ENCODE measurements at places on chromosomes 16 and 17.

DNA sequence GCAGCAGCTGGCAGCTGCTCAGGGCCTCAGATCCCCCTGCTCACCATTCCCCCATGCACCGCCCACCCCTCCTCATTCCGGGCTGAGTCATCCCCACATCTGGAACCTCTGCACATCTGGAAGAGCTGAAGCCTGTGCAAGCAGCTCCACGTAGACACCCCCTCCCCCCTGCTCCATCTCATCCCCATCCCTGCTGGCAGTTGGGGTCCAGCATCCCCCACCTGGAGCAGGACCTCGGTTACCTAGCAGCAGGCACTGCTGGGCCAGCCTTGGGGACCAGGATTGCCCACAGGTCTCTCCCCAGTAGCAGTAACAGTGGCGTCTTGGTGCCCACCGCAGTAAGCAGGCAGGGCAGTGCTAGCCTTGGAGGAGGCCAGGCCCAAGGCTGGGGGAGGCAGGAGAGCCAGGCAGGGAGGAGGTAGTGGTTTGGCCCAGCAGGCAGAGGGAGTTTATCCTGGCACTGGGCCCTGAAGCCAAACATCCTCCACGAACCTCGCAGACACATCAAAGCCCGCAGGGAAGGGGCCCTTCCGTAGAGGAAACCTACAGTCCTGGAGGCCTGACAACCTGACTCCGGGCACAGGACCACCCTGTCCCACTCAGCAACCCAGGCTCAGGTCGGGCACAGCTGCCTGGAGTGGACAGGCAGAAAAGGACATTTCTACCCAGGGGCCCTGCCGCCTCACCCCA, 7.7 kb upstream of the TMEM92 start:
- DNase-seq, result peak; percentile 85

GRCh38 chr16:66740533-66740932, 10.9 kb downstream of the DYNC1LI2 start:
- no peak for DNase-seq

DNA sequence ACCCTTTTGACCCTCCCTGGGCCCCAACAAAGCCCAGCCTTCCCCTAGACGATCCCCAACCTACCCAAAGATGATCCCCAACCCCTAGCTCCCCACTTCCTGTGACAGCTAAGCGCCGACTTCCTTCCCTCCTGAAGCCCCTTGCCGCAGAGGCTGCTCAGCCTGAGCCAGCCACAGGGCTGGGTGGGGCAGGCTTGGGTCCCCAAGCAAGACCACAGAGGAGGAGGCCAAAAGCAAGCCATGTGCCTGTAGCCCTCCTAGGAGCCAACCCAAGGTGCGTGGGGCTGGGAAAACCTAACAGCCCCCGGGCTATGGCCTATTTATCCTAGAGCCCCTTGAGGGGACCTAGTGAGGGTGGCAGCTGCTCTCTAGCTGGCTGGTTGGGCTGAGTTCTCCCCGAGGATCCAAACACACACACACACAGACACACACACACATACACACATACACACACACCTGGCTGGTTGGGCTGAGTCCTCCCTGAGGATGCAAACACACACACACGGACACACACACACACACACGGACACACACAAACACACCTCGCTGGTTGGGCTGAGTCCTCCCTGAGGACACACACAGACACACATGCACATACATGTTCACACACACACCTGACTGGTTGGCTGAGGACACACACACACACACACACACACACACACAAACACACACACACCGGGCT, 4.8 kb downstream of the ARRB2 start:
- no peak for DNase-seq

DNA sequence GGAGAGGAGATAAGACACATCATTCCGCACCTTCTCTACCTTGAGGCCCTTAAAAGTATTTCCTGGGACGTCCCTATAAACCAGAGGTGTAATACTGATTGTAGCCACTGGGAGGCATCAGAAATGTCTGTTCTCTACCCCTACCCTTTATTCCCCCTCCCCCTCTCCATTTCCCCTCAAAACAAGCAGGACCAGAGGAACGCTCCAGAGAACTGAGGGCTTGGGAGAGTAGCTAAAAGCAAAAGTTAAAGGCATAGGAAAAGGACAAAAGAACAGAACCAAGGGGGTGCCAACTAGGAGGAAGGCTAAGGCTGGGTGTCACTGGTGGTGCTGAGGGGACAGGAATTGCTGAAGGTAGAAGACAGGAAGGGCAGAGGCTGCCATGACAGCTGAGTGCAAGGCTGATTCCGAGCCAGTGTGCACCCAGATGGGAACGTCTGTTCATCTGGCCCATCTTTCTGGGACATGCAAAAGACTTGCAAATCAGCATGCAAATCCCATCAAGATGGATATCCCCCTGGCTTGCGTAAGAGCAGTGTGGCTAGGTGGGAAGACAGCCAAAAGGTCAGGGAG, 6.7 kb downstream of the CAMTA2 start:
- DNase-seq, result peak; percentile 46

DNA sequence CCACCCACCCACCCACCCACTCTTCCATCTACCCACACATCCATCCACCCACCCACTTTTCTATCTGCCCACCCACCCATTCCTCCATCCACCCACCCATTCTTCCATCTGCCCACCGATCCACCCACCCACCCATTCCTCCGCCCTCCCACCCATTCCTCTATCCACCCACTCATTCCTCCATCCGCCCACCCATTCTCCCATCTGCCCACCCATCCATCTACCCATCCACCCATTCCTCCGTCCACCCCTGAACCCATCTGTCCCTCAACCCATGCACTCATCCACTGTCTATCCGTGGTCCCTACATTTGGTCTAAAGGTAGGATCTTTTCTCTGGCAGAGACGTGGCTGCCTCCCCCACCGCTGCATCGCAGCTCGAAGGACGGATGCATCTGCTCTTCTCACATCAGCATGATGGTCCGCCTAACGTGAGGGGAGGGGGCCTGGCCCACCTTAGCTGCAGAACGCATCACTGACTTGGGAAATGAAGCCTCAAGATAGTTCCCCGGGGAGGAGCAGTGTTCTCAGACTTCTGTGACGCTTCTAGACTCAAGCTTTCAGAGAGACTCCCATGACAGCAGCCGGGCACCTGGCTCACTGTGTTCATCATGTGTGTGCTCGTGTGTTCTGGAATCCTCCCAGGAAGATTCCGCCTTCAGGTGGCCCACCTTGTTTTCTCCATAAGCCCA, 17.2 kb upstream of the GSE1 start:
- DNase-seq, result no peak

DNA sequence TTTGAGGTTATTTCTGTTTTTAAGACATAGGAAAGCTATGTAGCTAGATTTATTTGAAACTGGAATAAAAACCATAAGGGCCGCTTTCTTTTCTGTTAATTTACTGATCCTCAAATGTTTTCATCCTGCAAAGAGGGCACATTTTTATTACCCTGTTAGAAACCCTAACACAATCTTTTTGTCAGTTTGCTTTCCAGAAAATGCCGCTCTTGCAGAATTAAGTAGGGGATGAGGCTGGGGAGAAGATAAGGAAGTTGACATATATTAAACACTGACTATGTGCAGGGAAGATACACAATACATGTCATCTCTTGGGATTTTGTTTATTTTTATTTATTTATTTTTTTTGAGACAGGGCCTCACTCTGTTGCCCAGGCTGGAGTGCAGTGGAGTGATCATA, 15.7 kb downstream of the USP43 start:
- no peak for DNase-seq

DNA sequence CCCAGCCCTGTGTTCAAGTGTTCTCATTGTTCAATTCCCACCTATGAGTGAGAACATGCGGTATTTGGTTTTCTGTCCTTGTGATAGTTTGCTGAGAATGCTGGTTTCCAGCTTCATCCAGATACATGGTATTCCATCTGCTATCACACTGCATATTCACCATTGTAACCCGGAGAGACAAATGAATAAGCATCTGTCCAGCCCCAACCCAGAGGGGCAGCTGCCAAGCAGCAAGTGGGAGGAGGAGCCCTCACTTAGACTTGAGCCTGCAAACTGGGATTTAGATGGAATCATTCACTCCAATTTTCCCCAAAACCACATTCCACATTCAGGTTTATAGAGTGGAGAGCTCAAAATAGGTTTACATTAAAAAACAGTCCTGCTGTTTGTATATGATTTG, 41.6 kb downstream of the SHISA6 start:
- no peak for DNase-seq

DNA sequence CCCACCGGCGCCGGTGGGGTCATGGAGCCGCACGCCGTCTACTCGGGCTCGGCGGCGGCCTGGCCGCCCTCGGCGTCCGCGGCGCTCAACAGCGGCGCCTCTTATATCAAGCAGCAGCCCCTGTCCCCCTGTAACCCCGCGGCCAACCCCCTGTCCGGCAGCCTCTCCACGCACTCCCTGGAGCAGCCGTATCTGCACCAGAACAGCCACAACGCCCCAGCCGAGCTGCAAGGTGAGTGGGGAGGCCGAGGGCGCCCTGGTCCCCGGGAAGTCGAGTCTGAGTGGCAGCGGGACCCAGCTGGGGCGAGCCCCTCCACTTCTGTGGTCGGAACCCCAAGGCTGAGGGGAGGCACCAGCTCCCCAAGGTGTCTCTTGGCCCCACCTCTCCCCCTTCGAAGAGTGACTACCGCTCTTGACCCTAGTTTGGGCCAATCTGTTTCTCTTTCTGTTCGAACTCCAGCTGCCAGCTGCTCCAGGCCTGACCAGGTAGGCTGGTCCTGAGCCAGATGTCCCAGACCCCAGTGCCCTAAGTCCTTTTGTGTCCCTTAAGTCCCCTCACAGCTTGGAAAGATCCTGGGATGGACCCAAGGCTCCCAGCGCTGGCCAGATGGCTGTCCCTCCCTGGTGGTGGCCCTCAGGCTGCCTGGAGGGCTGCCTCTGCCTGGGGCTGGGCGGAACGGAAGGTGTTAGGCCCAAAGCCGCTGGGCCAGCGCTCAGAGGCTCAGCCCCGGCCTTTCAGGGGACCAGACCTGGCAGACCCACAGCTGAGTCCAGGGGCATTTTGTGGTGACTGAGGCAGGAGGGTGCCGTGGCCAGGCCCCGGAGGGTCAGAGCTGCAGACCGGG, 1.2 kb downstream of the FOXF1 start:
- peak; percentile 53 for DNase-seq

DNA sequence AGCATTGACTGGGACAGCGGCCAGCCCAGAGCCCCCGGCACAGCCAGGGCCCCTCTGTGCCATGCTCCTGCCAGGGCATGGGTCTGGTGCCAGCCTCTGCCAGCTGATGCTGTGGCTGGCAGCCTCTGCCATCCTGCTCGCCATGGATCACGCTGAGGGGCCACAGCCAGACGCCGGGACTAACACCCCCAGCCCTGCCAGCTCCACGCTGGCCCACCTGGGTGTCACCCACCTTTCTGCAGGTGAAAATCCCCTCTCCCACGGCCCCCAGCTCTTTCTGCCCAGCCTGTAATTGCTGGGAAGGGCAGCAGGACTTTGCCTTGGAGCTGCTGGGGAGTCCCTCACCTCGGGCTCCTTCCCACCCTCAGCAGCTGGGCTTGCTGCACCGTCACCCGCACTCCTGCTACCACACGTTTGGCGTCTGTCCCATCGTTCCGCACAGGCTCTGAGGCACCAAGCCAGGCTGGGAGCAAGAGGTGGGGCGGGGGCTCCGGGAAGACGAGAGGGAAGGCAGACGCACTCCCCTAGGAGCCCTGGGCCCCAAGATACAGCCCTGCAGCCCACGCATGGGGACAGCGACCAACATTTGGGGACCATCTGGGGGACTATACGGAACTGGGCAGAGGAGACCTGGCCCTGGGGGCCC, 42.0 kb upstream of the ACSF3 start:
- DNase-seq, result no peak

- DNase-seq, result peak; percentile 45
These were observed 2.3 kb downstream of the SLC5A11 start for GRCh38 chr16:24848065-24848464.

DNA sequence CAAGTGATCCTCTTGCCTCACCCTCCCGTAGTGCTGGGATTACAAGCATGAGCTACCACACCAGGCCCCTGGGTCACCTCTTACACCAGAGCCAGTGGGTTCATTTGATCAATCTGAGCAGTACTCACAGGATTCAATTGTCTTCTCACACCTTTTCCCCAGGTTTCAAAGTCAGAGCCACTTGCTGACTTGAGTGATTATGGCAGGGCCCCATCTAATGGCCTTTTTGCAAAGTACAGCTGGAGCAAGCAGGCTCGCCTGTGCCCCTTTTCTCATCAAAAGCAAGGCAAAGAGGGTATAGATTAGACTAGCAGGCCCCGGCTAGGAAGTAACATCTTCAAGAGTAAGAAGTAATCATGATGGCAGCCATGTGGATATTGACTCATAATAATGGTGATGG, 114.8 kb upstream of the NOL11 start:
- DNase-seq, result peak; percentile 44

DNA sequence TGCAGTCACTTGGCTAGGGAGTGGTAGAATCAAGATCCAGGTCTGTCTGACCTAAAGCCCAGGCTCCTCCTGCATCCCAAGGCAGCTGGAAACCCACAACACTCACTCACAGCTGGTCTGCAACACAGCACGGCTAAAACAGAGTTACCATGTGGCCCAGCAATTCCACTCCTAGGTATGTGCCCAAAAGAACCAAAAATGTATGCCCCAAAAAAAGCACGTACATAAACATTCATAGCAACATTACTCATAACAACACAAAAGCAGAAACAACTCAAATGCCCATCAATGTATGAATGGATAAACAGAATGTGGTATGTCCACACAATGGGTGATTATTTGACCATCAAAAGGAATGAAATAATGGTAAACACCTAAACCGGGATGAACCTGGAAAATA, 8.9 kb downstream of the TVP23A start:
- DNase-seq, result no peak

GRCh38 chr17:33021731-33022408, 30.2 kb downstream of the SPACA3 start:
- DNase-seq, result no peak

DNA sequence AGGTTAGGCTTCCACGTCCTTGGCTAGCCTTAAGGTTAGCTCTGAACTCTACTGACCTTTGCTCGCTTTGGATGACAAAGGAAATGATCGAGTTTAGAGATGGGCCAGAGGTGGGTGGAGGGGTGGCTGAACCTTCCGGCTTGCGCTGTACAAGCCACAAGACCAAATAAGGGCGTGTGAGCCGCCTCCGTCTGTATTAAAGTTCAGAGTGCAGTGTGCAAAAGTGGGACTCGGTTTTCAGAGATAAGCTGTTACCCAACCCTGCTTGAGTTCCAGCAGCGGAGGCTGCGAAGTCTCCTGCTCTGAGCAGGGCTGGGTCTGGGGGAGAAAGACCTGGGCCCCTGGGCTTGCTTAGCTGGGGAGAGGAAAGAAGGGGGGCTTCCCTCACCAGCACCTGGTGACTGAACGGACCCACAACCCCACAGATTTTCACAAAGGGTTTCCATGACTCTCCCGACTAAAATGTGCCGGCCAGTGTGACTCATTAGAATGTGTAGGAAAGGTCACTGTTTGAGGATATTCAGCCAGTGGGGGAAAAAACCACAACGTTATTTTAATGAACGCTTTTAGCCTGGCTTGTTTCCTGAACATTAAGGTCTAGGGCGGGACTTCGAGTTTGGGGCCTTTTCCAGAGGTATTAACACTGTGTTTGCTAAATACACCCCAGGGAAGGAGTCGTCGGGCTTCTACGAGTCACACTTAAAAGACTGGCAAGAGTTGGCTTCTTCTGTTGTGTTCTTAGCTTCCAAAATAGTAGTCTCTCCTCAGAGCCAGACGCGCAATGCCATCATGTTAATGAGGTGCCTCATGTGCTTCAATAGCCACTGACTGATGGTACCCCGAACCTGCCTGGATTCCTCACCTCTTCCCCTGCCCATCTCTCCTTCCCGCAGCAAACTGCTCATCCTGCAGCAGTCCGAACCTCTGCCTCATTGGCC, 67.0 kb downstream of the CENPV start:
- DNase-seq, result peak; percentile 85

GRCh38 chr16:89484923-89485679, 5.3 kb downstream of the ANKRD11 start:
- no peak for DNase-seq

Data from AG08396 (cell line).